Activated T-helper 1 cell treated with Interleukin-2 at 50 U/mL for 16 hours (primary cell): ENCODE measurements at places on chromosomes 6 and 20.

DNA sequence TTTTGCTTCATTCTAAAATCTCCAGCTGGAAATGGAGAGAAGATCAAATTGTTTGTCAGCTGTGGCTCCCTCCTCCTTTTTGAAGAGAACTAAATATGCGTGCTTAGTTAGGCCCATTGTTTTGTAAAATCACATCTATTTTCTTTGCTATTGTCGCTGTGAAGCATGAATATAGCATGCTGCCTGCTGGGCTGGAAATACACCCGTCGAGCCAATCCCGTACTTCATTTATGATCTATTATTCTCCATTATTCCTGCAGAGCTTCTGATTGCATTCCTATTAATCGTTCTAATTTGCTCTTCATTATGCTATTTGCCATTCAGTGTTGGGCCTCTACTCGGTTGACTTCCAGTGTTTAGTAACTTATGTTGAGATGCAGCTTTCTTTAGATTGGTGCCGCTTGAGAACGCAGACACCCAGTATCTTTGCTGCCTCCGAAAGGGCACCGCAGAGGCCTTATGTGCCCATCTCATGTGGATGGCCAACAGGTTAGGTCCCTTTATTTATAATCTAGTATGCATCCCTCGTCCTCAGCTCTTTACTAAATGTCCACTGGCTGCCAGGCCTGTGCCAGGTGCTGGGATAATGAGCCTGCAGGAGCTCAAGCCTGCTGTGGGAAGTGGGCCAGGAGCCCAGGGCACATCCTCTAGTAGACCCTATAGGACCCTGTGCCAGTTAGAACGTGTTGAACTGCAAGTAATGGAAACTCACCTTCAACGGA, 45.6 kb downstream of the FAM50B start:
- DNase-seq: no peak

DNA sequence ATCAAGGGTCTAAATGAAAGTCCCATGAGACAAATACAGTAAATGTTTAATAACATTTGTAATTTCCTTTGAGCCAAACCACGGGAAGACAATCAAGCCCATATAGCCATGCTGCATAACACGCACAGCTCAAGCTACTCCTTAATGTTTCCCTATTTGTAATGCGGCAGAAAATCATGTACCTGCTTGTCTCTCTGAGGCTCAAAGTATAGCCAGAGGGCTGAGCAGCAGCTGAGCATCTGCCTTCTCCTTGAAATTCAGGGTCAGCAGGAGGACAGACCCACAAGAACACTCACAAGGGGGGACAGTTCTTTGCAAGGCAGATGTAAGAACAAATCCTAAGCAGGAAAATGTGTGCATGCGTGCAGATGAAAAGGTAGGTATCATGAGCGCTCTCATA, 45.8 kb upstream of the JARID2 start:
- DNase-seq: no peak

GRCh38 chr20:13809373-13809772, 24.5 kb downstream of the NDUFAF5 start:
- no peak for DNase-seq

GRCh38 chr6:75933387-75933975, 139.0 kb downstream of the IMPG1 start:
- no peak for DNase-seq

DNA sequence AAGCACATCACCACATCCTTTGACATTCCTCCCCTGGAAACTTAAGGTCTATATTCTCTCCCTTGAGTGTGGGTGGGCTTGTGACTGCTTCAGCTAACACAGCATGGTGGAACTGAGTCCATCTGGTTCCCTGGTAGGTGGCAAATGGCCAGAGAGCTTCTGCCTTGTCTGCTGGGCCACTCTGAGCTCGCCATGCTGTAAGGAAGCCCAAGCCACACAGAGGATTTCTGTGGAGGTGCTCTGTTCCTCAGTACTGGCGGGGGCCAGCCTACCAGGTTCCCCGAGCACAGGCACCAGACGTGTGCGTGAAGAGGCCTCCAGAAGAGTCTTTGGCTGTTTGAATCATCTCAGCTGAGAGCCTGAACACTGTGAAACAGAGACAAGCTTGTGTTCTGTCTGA, 41.6 kb upstream of the PMEPA1 start:
- DNase-seq: no peak

DNA sequence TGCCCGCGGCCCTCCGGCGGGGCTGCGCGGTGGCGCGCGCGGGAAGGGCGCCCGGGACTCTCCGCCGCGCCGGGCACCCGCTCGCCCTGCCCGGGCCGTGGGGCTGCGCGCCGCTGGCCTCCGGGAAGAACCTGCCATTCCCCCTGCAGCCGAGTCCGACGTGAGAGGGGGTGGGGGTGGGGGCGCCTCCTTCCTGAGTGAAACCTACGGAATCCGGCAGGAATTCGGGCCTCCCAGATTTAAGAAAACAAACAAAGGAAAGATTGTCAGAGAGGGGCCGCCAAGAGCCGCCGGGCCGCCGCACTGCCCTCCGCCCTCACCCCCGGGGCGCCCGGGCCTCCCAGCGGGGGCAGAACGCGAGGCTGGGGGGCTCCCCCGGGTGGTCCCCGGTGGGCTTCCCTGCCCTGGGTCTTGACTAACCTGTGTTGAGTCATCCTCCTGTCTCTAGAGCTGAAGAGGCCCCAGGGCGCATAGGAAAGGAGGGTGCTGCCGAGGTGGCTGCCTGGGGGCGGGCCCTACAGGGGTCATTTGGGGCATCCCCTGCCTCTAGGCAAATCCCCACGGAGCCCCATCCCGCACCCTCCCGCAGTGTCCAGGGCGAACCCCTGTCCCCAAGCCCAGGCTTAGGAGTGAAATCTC, 42.2 kb upstream of the FOXP4 start:
- no peak for DNase-seq

DNA sequence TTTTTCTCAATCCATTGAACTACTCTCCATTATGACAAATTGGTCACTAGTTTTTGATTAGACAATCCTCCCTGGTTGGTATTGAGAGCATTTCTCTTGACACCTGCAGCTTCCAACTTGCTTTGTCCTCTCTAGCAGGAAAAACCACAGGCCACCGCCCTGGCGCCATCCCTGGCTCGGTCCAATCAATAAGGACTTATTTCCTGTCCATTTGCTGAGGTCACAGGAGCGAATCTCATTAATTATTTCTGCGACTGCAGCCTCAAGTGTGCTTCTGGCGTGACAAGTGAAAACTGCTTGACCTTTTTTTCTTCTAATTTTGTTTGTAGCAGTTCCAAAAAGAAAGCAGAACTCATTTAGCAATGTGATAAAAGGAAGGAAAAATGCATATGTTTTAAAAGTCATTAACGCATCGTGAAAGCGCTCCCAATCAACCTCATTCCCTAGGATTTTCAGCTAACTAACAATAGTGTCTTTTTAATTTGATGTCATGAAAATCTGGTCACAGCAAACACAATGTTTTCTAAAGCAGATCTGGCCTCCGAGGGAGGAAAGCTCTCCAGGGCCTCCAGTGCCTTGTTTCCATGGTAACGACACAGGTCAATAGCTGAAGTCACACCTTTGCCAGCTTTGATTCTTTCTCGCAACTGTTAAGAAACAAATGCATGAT, 39.0 kb upstream of the BEND3 start:
- DNase-seq: no peak

GRCh38 chr6:227074-227782, 65.1 kb upstream of the DUSP22 start:
- DNase-seq: no peak

GRCh38 chr6:100719883-100720682, 161.0 kb downstream of the ASCC3 start:
- DNase-seq: no peak

- DNase-seq: no peak
Measured at GRCh38 chr6:162627825-162628224, 99.7 kb downstream of the PRKN start.

GRCh38 chr6:157037165-157037564, 260.0 kb downstream of the ARID1B start:
- no peak for DNase-seq

DNA sequence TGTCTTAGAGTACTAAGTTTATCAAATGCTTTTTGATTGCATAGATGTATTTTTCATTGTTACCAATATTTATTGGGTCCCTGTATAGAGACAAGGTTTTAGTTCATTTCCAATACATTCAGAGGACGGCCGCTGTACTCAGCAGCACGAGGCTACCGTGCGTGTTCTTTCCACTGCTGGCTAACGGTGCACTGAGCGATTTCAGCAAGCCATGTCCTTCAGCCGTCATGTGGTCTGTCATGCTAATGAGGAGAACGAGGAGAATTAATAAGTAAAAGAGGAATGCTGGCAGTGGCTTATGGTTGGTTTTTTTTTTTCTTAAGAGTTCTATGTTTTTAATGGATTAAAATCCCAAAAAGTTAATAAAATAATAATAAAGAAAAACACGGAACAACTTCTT, 253.6 kb downstream of the ARID1B start:
- no peak for DNase-seq
